NK-92 treated with Interleukin-12 subunit alpha and Interleukin-12 subunit beta, amount 100 ng/mL, for 24 hours (cell line): ENCODE measurements at places on chromosomes 7 and 10.

GRCh38 chr7:55130395-55131141 is 111.8 kb downstream of the EGFR start:
- DNase-seq = no peak

GRCh38 chr10:51300617-51301304 is 226.5 kb downstream of the PRKG1 start:
- no peak for DNase-seq

DNA sequence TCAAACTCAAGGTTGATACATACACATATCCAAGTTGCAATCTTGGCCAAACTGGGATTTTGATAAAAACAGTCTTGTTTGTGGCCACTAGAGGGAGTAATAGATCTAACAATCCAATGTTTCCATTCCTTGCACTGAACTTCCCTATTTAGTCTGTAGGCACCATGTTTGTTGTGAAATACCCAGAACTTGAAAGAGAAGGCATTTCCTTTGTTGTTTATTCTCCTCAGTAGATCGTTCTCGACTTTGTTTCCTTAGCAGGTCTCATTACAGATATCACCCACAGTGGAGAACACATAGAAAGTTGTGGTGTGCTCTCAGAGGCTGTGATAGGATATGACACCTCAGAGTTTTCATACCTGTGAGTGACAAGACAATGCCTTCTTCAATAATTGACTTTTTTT is 70.3 kb upstream of the MXI1 start:
- DNase-seq = no peak

GRCh38 chr10:1698185-1698584 is 39.1 kb downstream of the ADARB2 start:
- DNase-seq = no peak

GRCh38 chr7:147311336-147311735 is 1194.7 kb downstream of the CNTNAP2 start:
- DNase-seq = no peak

GRCh38 chr10:21060626-21061025 is 163.5 kb upstream of the NEBL start:
- DNase-seq = no peak

- DNase-seq = peak; percentile 7
These were observed 214.4 kb upstream of the KIAA1217 start for GRCh38 chr10:23994459-23995046.

GRCh38 chr10:69359594-69359993 is 57.1 kb downstream of the TACR2 start:
- DNase-seq = no peak

DNA sequence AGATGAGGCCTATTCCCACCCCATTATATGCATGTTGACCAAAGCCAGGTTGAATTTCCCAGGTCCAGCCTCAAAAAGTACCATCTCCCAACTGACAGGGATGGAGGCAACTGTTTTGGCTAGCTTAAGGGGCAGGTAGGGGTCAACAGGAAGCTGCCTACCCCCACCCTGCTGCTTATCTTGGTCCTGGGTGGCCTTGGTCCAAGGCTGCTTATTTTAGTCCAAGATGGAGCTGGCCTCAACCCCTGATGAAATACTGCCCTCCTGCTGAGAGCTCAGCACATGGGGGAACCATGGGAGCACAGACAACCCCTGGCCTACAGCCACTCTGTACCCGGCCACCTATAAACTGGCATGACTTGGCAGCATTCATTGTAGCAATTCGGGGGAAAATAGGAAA is 23.1 kb downstream of the MYO1G start:
- no peak for DNase-seq

DNA sequence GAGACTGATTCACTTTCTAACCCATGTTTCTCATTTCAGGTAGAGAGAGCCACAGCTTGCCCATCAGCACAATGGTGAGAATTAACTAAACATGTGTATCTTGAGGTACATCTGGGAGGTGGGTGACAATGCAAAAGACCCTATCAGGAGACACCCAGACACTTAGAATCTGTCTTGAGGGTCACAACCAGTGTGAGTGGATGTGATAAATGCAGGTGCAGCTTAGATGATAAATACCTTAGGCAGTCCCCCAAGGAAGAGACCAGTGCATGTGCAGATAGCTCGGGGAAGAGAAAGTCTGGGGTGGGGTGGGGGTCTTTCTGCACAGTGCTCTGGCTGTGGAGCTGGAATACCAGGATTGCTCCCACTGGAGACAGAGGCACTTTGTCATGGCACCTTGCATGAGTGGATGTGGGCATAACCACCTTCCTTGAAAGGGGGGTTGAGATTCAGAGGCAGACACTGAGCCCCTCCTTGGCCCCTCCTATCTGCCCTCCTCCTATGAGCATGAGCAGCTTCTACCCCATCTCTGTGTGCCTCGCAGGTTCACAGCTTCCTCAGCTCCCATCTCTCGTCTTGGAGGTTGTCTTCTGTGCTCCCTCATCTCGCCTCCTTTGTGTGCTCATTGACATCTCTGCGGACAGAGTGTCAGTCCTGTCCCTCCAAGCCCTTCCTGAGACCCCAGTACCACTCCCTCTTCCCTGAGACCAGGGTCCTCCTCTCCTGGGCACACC is 349.8 kb downstream of the TCERG1L start:
- no peak for DNase-seq

DNA sequence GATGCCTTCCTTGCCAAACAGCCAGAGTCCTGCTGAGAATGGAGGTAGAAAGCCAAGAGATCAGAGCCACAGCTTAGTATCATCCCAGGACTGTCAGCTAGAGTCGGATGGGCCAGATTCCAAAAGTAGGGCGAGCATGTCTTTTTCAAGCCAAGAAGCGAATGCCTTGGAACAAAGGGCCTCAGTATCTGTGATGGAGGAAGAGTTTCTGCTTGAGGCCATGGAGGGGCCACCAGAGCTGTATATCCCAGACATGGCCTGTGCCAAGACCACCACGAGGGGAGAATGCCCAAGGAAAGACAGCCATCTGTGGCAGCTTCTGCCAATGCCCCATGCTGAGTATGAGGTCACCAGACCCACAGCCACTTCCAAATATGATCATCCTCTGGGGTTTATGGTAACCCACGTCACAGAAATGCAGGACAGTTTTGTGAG is 44.3 kb upstream of the PPP1R17 start:
- no peak for DNase-seq
